ENCODE measurements at places on chromosomes 5 and 9. TPM values are rescaled to one million over a fixed set of nuclear protein-coding genes. Genes with fewer than 3 reads are reported as not detected.

Gene SPATA31D4
- total RNA-seq, result not detected

Gene NPR2
- total RNA-seq, result 34.2 TPM

Gene SPINK4
- total RNA-seq, result not detected

Gene MED27
- total RNA-seq, result 14.4 TPM

- peaks cover 6% of the 10 kb centered on the region for H3K4me1 ChIP-seq
- no peak overlapping the region for H3K27ac ChIP-seq
Measured at GRCh38 chr5:38538161-38538560, 18.3 kb downstream of the LIFR start.

DNA sequence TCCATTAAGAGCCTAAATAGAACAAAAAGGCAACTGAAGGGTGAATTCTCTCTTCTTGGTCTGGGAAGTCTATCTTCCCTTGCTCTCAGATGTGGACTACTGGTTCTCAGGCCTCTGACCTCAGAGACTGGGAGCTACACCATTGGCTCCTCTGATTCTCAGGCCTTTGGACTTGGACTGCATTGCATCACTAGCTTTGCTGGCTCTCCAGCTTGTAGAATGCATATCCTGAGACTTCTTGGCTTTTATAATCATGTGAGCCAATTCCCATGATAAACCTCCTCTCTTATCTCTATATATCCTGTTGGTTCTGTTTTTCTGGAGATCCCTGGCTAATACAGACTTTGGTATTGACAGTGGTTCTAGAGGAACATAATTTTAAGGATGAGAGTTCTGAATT, 89.8 kb downstream of the PSAT1 start:
- no peaks in the 10 kb centered on the region for H3K4me1 ChIP-seq
- H3K36me3 ChIP-seq, result no peaks in the 10 kb centered on the region
- no peak overlapping the region for H3K27ac ChIP-seq
- H3K27me3 ChIP-seq, result no peaks in the 10 kb centered on the region
- H3K4me3 ChIP-seq, result no peak overlapping the region
- DNase-seq, result no peak

GRCh38 chr5:153147891-153148623, 342.4 kb upstream of the GRIA1 start:
- no peaks in the 10 kb centered on the region for H3K36me3 ChIP-seq
- no peak for DNase-seq
- H3K4me3 ChIP-seq, result no peak overlapping the region

- H3K27me3 ChIP-seq, result no peaks in the 10 kb centered on the region
- DNase-seq, result no peak
- H3K4me3 ChIP-seq, result no peak overlapping the region
- H3K36me3 ChIP-seq, result no peaks in the 10 kb centered on the region
Measured at GRCh38 chr9:127917603-127918002, 762 bp upstream of the ST6GALNAC4 start.

DNA sequence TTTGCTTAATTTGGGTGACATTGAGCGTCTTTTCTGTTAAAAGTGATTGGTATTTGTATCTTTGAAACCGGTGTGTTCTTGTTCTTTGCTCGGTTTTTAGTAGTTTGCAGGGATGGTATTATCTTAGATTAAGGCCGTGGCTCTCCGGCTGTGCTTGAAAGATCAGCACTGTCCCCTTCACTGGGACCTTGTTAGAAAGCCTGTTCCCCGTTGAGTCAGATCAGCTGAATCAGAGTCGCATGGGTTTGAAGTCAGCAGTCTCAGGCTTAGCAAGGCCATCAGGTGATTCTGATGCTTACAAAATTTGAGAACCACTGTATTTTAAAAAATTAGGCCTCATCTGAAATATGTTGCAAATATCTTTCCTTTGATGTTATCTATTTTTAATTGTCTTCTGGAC, 5.0 kb downstream of the DIRAS2 start:
- H3K4me3 ChIP-seq, result no peak overlapping the region
- no peak for DNase-seq
- H3K4me1 ChIP-seq, result no peaks in the 10 kb centered on the region
- no peak overlapping the region for H3K27ac ChIP-seq
- H3K36me3 ChIP-seq, result no peaks in the 10 kb centered on the region
- no peaks in the 10 kb centered on the region for H3K27me3 ChIP-seq

GRCh38 chr5:56900858-56901578, 8.4 kb upstream of the SETD9 start:
- H3K27ac ChIP-seq, result no peak overlapping the region
- H3K4me1 ChIP-seq, result no peaks in the 10 kb centered on the region
- H3K4me3 ChIP-seq, result no peak overlapping the region
- no peak for DNase-seq

DNA sequence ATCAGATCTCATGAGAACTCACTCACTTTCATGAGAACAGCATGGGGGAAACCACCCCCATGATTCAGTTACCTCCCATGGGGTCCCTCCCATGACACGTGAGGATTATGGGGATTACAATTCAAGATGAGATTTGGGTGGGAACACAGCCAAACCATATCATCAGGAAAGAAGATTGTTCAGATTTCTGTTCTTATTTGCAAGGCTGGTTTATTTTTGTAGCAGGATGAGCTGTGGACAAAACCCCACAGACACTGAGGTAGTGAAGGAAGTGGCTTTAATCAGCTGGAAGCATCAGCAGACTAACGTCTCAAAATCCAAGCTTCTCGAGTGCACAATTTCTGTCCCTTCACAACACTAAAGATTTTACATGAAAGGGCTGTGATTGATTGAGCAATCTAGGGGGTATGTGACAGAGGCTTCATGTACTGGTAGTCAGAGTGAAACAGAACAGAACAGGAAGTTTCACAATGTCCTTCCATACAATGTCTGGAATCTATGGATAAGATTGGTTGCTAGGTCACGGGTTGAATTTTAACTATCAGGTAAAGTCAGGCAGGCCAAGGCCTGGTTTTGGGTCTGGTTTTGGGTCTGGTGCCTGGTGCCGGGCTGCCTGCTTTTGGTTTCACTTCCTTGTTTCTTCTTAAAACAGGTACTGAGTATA, 91.3 kb upstream of the ZNF366 start:
- H3K36me3 ChIP-seq, result no peaks in the 10 kb centered on the region
- H3K27ac ChIP-seq, result no peak overlapping the region
- no peaks in the 10 kb centered on the region for H3K4me1 ChIP-seq
- H3K4me3 ChIP-seq, result no peak overlapping the region
- H3K27me3 ChIP-seq, result no peaks in the 10 kb centered on the region

GRCh38 chr5:173823721-173824567, 64.2 kb upstream of the CPEB4 start:
- H3K27me3 ChIP-seq, result no peaks in the 10 kb centered on the region
- H3K4me3 ChIP-seq, result no peak overlapping the region
- H3K4me1 ChIP-seq, result no peaks in the 10 kb centered on the region
- peak; percentile 74 for DNase-seq

- no peak for DNase-seq
- H3K27me3 ChIP-seq, result no peaks in the 10 kb centered on the region
- H3K4me1 ChIP-seq, result no peaks in the 10 kb centered on the region
- H3K36me3 ChIP-seq, result no peaks in the 10 kb centered on the region
- no peak overlapping the region for H3K4me3 ChIP-seq
Measured at GRCh38 chr9:99513441-99514112, 291.5 kb downstream of the SEC61B start.

- H3K4me3 ChIP-seq, result no peak overlapping the region
- H3K27me3 ChIP-seq, result no peaks in the 10 kb centered on the region
Measured at GRCh38 chr5:77935506-77936364, 159.6 kb upstream of the TBCA start.

DNA sequence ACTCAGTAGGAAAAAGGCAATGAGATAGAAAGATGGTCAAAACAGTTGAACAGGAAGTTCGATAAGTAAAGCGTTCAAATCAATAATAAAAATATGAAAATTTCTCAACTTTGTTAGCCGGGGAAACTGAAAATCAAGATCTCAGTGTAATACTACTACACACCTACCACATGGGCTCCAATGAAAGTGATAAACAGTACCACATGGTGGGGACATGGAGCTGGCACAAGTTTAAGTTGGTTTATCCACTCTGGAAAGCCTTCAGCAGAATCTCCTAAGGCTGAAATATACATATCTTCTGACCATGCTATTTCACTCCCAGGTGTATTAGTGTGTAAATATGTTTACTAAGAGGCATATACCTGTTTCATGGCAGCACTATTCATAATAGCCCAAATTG, 126.8 kb downstream of the NXNL2 start:
- no peak for DNase-seq
- H3K27ac ChIP-seq, result no peak overlapping the region
- H3K4me1 ChIP-seq, result no peaks in the 10 kb centered on the region
- H3K4me3 ChIP-seq, result no peak overlapping the region
- no peaks in the 10 kb centered on the region for H3K27me3 ChIP-seq

Measured in breast epithelium (tissue), 4 donors.